Endothelial cell of coronary artery (primary cell): ENCODE measurements at places on chromosomes 7 and 10. TPM values are rescaled to one million over a fixed set of nuclear protein-coding genes. Genes with fewer than 3 reads are reported as not detected.

Gene MKX
- 0.09 TPM in 1 of 2 replicates, not detected in the other for total RNA-seq

Gene SLC18A3
- under 0.01 TPM in 1 of 2 replicates, not detected in the other for total RNA-seq

Gene HTR7
- total RNA-seq, result 0.27 and 0.47 TPM in 2 replicates

Gene PKD2L1
- total RNA-seq, result not detected in 2 replicates

Gene CTAGE8
- total RNA-seq, result not detected in 2 replicates

Gene POLR2J2
- 2.6 and 3.0 TPM in 2 replicates for total RNA-seq

Gene GTPBP10
- total RNA-seq, result 8.0 and 8.5 TPM in 2 replicates

Gene WNT8B
- not detected in 2 replicates for total RNA-seq

Gene DYNC1I1
- 0.28 and 0.54 TPM in 2 replicates for total RNA-seq

Gene ZSWIM8
- total RNA-seq, result 30.0 and 49.1 TPM in 2 replicates

Gene CDNF
- total RNA-seq, result 0.36 and 0.47 TPM in 2 replicates

Gene MAP3K8
- 1.8 and 4.0 TPM in 2 replicates for total RNA-seq

Gene ARHGEF35
- total RNA-seq, result 0.18 and 0.56 TPM in 2 replicates
